ENCODE measurements at places on chromosomes 7 and 10.

DNA sequence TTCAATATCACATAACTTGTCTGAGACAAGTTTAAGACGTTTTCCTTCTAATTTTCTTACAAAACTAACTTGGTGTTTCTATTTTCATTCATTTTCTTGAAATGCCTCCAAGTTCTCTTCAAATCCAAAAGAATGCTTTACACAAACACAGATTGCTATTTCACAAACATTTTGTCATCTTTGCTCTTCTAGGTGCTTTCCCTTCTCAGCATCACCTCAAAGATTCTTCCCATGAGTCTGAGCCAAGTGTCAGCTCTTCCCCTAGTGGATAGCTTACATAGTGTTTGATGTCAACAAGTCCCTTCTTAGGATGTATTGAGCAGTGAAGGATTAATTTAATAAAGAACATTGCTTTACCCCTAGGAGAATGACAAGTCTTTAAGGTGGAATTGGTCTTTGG, 38.1 kb upstream of the SEMA3A start:
- no peak for DNase-seq

- no peak for DNase-seq
Observed at GRCh38 chr7:1819259-1819841, 149.3 kb downstream of the ELFN1 start.

DNA sequence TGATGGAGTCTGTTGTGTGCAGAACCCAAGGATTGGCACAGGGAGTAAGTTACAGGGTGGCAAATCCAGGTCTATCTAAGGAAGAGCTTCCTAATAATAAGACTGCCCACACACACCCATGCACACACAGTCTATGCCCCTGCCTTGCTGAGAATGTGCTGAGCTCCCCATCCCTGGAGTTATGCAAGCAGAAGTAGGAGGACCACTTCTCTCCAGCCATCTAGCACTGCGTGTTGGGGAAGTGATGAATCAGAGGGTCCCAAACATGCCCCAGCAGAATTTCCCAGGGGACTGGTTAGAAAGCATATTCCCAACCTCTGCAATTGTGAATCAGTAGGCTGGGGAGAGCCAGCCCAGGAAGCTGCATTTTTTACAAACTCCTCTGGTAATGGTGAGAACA, 117.2 kb downstream of the CDH23 start:
- DNase-seq = no peak

- no peak for DNase-seq
Observed at GRCh38 chr10:95508730-95509129, 52.4 kb downstream of the SORBS1 start.

GRCh38 chr10:77603534-77603927, 34.1 kb downstream of the KCNMA1 start:
- no peak for DNase-seq
